NCI-H1930 (cell line): ENCODE measurements at places on chromosomes 7 and 10.

DNA sequence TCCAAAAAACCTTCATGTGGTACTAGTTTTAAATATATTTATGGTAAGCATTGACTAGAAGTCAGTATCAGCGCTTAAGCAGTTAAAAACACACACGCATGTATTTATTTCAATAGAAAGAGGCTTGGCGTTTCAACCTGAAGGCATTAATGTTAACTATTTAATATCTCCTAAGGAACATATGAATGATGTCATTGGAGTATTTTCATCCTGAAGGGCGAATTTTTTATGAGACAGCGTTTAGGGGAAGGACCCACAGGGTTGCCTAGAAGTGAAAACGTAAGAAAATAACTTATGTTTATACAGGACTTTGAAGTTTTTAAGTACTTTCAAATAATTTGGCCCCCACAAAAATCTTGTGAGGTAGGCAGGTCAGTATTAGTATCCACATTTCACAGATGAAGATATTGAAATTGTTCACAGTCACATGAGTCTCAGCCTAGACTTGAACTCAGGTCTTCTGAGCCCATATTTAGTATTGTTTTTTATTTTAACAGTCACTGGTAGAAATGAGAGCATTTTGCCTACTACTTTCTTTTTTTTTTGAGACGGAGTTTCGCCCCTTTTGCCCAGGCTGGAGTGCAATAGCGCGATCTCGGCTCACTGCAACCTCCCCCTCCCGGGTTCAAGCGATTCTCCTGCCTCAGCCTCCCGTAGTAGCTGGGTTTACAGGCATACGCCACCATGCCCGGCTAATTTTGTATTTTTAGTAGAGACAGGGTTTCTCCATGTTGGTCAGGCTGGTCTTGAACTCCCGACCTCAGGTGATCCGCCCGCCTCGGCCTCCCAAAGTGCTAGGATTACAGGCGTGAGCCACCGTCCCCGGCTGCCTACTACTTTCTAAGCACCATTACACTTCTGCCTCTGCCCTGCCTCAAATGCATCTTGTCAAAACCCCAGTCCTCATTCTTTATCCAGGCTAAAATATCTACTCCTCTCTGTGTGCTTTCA lies 1.8 kb downstream of the SLK start:
- DNase-seq: no peak

DNA sequence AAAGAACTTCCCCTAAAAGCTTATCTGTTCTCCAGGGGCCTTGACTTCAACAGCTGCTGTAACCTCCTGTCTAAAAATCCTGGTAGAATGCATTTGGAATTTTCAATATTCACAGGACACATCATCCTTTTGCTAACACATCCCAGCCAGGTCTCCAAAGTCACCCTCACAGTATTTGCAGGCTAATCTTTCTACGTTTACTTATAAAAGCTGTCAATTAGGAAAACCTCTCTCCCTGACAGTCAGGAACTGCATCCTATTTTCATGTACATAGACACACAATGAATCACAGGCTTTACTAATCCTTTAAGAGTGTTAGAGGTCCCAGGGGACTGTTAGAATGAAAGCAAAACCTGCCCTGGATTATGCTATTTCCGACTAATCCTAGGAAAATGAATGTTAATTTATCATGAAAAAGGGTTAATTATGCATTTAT lies 102.2 kb downstream of the GFRA1 start:
- no peak for DNase-seq

DNA sequence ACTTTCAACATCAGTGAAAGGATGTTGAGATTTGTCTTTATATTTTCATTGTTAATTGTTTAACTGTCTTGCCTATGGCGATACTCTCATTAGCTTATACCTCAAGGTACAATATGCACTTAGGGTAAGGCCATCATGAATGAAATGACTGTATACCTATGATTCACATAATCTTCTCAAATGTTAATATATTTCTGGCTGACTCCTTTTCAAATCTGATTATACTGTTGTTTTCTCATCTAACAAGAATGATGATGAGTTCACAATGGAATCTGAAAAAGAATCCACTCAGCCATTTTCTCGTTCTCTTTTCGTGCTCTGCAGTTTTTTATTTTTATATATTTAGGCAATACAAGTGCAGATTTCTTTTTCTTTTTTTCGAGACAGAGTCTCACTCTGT lies 159.1 kb downstream of the ARHGAP12 start:
- DNase-seq: no peak

- no peak for DNase-seq
These were observed 5.8 kb downstream of the LIPJ start for GRCh38 chr10:88592381-88592780.

DNA sequence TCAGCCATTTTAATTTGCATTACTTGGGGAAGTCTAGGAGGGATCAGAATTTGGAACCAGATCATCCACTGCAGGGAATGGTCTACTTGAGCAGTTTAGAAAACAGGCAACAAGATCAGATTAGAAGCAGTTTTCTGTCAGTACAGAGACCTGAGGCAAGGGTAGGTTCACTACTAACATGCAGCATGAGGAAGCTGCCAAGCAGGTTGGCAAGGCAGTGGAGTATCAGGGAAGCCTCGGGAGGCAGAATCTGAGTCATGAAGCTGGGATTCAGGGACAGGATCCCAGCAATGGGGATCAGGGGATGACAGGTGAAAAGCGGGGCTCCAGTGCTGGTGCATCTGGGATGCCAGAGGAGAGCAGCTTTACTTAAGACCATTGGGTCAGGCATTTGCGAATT lies 28.1 kb downstream of the ENO4 start:
- DNase-seq: no peak

DNA sequence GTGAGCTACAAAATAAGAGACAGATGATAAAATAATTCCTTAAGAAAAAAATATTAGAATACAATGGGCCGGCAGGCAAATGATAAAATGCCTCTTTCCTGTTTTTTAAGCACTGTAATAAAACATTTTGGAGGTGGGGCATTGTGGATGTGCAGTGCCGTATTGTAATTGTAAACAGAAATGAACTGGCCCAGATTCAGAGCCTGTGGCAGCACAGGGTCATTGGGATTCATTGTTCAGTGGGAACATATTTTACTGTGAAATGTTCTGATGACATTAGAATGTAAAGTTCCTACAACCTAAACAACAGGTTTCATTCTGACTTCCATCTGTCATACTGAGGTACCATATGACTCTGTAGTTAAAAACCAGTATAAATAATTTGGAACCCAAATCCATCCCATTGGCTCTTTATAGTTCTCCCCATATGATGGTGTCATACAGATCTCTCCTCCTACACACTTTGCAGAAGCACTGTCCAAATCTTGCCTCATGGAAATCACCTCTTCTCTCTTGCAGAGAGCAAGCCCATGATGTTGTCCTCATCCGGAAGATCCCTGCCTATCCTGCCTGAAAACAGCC lies 264.6 kb downstream of the WDR37 start:
- no peak for DNase-seq

DNA sequence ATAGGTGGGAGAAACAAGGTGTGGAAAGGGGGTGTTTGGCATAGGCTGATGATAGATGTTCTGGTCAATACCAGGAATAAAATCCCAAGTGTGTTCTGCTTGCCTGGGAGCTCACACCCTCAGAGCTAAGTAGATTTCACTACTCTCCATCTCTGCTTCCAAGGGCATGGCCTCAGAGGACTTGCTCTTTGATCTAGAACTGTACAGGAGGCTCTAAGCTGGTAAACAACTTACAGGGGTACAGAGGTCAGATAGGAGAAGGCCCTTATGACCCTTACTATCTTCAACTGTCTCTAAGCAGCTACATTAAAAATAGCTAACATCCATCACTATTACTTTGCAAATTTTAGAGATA lies 221.5 kb upstream of the KLF14 start:
- DNase-seq: no peak

DNA sequence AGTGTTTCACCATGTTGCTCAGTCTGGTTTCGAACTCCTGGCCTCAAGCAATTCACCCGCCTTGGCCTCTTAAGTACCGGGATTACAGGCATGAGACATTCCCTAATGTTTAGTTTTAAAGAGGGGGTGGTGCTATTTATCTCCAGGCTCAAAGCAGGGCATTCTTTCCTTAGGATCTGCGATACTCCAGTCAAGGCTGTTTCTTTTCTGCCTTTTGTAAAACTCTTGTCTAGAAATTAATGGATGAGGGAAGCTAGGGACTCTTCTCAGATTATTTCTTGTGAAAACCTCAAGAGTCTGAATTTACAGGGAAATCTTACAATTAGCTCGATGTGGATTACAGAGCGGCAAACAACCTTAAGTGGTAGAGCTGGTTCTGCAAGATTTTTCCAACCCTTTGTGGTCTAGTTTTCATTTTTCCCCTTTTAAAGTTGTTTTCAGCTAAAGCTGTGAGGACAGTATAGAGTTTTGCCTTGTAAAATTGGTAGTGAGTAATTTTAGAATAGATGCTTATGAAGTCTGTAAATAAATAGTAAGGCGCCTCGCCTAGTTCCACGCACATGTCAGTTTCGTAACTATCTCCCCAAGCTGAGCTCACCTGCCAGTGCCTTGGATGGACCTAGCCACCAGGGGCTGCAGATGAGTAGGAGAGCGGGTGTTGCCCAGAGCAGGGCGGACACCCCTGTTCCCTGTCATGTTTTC lies 53.1 kb downstream of the CUX1 start:
- DNase-seq: no peak

GRCh38 chr10:110932505-110933180 lies 13.2 kb downstream of the SHOC2 start:
- no peak for DNase-seq

DNA sequence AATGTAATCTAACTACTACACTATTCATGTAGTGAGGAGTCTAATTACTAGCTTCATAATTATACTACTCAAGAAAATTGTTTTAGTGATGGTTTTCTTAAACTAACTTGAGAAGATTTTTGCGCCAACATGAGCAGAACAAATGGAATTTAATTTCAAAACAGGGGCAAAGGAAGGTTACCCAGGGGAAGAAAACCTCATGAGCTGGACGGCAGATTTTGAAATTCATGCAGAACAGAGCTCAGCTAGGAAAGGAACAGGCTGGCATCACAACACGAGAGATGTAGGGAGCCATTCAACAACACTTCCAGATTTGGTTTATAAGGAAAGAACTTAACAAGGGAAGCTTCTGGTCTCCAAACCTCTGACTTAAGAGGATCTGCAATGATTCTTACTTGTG lies 235.3 kb upstream of the PRKCQ start:
- no peak for DNase-seq

GRCh38 chr10:42939685-42940366 lies 137.0 kb upstream of the RET start:
- DNase-seq: no peak

- DNase-seq: no peak
These were observed 6.3 kb upstream of the MYO1G start for GRCh38 chr7:44985033-44985695.

DNA sequence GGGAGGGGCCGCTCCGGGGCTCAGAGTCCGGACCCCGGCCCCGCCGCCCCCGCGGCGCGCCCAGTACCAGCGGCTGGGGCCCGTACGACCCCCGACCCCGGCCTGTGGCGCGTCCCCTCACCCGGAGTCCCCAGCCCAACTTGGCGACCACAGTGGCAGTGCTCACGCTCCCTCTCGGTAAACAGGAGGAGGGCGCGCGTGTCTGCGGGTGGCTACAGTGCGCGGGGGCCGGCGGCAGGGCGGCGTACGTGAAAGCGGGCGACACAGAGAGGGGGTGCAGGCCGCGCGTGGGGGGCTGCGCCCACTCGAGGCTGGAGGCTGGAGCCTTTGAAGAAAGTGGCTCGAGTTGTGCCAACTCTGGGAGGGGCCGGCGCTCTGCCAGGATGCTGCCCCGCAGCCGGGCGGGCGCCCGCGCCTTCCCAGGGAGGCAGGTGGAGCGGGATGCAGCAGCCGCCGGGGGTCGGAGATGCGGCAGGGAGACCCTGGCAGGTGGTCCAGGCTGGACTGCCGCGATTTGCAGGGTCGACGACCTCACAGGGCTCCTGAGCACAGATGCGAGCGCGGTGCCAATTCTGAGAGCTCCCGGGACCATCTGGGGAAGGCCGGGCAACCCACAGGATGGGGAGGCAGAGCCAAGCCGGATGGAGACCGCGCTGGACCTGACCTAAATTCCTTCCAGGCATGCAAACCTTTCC lies 655 bp downstream of the PTPRE start:
- DNase-seq: no peak

DNA sequence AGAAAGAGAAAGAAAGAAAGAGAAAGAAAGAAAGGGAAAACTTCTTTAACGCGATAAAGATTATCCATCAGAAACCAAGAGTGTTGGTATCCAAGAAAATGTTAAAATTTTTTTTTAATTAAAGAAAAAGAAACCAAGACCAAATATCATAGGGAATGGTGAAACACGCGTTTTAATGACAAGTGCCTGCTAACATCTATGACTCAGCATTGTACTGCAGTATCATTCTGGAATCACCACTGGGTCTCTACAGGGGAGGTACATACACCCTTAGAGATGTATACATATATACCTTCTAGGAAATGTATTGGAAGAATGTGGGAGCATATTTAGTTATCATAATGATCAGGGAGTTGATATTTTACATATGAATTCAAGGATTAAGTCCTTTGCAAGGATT lies 32.1 kb upstream of the PIK3AP1 start:
- DNase-seq: no peak

- no peak for DNase-seq
These were observed 20.6 kb upstream of the RASSF4 start for GRCh38 chr10:44938956-44939355.

DNA sequence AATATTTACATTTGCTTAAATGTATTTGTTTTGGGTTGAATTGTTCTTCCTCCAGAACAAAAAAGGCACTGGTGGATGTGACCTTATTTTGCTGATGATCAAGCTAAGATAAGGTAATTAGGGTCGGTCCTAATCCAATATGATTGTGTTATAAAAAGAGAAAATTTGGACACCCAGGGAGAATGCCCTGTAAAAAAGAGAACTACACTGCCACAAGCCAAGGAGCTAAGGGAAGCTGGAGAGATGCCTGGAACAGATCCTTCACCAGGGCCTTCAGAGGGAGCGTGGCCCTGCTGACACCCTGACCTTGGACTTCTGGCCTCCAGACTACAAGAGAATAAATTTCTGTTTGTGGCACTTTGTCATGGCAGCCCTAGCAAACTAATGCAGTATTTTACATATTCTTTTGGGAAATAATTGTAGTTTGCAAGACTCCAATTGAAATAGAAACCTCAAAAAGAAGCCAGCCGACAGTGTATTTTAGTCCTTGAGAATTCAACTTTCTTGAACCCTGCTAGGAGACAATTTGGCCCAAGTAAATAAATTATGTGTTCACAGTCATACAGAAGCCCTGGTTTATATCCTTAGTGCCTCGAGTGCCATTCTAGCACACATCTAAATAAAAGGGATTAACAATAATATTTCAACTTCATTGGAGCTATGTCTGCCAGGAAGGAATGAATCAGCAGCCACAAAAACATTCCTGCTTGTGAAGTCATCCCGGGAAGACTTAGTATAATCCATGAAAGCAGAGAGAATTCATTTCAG lies 164.6 kb downstream of the PKD1L1 start:
- DNase-seq: no peak
